ENCODE measurements at places on chromosomes 4 and X. TPM values are rescaled to one million over a fixed set of nuclear protein-coding genes. Genes with fewer than 3 reads are reported as not detected.
A peak's percentile ranks its signal among the peaks of the same experiment; 100 is the strongest.

GRCh38 chr4:15425520-15425919, 2.3 kb upstream of the C1QTNF7 start:
- ATAC-seq = no peak

DNA sequence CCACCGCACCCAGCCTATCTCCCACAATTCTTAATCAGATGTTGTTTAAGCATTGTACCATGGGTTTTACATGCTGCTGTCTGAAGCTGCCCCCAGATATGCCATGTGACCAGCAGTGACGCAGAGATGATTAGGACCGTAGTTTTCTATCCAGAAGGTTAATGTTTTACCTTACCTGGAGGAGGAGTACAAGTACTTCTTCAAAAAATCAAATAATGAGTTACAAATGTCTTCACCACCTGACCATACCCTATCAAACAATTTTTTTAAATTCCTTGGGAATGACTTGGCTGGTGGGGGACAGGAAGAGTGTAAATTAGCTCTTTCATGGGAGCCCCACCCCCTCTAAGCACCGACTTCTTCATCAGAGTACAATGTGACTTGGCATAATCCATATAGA, 16.2 kb upstream of the SGMS2 start:
- no peak for ATAC-seq

DNA sequence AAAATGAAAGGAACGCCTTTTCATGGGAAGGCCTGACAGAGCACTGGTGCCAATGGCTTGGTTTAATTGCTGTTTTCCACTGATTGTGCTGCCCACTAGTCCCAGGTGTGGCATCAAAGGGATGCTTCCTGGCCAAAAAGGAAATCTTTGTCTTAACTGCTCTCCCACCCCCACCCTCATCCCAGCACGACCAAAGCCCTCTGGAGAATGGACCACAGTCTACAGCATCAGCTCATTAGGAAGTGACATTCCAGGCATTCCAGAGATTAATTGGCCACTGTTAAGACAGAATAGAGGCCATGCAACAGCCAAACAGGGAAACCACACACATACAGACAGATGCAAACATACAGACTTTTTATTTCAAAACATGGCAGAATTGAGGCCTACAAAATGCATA, 143.2 kb downstream of the LHFPL1 start:
- no peak for ATAC-seq

GRCh38 chr4:20430259-20430941, 178.7 kb downstream of the SLIT2 start:
- ATAC-seq = no peak

DNA sequence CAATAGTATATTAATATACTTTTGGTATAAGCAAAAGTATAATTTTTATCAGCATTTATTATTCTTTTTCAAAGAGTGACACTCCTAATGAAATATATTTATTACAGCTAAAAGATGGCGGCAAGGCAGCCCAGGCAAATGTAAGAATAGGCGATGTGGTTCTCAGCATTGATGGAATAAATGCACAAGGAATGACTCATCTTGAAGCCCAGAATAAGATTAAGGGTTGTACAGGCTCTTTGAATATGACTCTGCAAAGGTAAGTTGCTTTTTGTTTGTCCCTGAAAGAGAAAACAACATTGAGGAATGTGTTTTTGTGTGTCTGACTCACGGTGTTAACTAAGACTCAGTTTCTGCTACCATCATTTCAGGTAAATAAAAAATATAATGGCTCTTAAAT, 71.9 kb downstream of the PDLIM5 start:
- peak; percentile 90 for ATAC-seq

The IL21 gene
- total RNA-seq = 0.41 TPM

The GK gene
- 9.2 TPM for total RNA-seq

DNA sequence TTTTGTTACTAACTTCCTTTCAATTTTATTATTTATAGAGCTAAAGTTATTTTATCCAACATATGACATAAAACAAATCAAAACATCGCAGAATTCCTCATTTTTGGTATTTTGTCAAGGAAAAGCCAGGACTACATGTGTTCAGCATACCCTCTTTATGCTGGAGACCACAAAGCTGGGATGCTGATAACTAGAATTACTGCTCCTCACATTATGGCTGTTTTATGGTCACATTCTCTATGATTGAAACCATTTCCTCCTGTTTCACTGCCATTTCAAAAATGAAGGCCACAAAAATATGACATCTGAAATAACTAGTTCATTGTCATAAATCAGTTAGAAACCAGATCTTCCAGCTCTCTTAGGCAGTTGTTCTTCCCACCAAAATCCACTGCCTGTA, 41.7 kb downstream of the KLHL34 start:
- ATAC-seq = no peak

DNA sequence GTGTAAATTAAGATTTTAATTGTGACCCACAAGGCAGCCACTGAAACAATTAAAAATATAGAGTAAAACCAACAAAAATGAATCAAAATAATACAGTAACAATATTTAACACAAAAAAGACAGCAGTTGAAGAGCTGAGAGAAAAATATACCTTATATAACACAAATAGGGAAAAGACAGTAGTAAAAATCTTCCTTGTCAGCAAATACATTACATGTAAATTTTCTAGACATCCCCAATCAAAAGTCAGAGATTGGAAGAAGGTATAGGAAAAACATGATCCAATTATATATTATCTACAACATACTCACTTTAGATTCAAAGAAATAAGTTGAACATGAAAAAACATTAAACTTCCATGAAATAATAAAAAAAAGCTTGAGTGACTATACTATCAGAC, 330.8 kb downstream of the UBE2NL start:
- no peak for ATAC-seq

DNA sequence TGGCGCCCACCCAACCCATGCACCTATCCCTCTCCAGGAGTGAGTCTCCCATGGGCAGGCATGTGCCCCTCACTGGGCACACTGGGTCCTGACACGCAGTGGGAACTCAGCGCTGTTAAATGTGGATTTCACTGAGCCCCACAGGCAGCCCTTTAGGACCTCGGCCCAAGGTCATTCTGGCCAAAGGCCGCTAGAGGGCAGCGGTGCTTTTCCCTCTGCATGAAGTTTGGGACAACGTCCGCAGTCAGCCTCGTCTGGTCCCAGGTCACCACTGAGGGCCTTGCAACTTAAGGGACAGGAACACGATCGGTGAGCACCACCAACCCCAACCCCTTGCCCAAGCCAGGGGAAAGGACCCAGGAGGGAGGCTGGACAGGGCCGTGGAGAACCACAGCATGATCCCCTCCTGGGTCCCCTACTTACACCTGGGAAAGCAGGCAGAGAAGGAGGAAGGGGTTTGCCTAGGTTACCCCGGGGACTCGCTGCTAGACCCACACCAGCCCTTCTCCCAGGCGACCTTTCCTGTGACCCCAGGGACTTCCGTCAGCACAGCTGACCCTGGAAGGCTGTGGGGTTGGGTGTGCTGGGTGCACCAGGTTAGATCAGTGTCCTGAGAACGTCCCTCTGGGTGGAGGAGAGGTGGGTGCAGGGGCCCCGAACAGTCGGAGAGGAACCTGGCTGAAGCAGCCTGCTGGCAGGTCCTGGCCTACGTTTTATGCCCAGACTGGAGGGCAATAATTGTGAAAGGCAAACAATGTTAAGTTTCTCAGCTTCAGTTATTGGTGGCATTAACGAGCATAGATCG, 24.0 kb downstream of the CYTL1 start:
- ATAC-seq = peak; percentile 85

The DGAT2L6 gene
- not detected for total RNA-seq

DNA sequence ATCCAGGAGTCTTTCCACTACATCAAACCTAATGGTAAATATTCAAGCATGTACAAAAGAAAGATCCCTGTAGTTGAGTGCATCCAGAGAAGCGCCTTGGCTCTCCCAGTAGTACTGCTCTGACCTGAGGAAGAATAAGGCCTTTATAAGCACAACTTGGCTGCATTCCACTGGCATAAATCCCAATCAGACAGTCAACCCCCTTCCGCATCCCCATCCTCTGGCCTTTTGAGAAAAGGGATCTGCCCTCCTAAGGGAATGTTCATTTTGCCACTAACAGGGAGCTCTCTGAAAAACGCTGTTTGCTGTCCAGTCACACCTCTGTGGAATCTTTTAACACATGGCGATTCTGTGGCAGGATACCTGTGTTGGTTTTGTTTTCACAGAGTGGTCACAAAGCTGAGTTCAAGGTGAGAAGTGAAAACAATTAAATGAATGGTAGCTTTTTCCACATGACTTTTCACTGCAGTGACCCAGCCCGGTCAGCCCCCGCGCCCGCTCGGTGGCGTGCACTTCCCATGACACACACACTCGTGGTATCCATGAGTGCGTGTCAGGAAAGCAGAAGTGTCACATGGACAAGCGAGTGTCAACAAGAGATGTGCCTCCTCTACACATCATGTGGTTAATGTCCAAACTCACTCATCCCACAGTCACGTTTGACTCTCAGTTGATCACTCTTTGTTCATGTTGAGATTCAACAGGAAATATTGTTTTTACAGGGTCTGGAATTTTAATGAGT, 112.2 kb upstream of the ENPP6 start:
- ATAC-seq = peak; percentile 40

GRCh38 chr4:84531689-84532088, 32.6 kb upstream of the NKX6-1 start:
- ATAC-seq = no peak

DNA sequence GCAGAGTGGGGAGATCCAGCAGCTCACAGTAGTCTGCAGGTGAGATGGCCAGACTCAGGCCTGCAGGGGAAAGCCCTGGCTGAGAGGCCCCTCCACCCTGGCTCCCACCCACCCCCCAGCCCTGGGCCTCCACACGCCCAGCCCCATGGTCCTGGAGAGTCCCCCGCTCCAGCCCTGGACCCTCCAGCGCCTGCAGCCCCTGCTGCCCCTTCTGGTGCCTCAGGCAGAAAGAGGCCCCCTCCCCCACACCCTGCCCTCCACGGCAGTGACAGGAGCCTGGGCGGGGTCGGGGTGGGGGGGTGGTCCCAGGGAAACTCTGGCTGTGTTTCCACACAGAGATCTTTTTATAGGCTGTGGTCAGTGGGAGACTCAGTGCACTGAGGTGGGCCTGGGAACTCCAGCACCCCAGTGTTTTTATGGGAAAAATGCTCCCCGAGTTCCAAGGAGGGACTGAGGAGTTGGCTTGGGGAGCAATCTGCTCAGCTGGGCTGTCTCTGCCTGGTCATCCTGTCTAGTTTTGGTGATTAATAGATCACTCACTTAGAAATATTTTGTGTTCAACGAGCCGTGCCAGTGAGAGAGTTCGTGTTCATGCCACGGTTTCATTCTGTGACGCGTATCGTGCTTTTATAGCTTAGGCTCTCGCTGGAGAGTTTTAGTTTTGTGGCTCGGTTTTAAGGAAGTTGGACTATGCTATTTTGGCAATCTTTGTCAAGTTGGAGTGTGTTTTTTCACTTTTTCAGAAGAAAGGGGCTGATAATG, 53.1 kb upstream of the HGFAC start:
- ATAC-seq = peak; percentile 70

The DRD5 gene
- total RNA-seq = 0.06 TPM

DNA sequence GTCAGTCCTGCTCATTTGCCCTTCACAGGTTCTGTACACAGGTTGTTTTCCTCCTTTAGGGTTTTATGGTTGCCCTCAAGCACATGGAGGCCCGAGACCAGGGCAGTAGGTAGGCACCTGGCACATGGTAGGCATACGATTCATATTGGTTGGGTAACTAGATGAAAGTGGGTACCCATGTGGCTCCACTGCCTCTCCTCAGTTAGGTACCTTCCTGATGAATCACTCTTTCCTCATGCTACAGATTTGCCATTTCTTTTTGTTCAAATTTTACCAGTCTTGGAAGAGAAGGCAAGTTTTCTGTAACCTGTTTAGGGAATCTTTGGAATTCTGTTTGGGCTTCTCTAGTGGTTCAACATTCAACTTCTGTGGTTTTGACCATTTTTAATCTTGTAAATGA, 121.3 kb downstream of the FHIP1A start:
- no peak for ATAC-seq

The INTU gene
- total RNA-seq = 13.2 TPM

- ATAC-seq = no peak
Measured at GRCh38 chrX:68238568-68238967, 194.7 kb downstream of the OPHN1 start.

The GABRE gene
- total RNA-seq = 0.62 TPM

- ATAC-seq = no peak
Measured at GRCh38 chr4:102843938-102844337, 16.6 kb upstream of the UBE2D3 start.

The BEX3 gene
- total RNA-seq = 292 TPM

DNA sequence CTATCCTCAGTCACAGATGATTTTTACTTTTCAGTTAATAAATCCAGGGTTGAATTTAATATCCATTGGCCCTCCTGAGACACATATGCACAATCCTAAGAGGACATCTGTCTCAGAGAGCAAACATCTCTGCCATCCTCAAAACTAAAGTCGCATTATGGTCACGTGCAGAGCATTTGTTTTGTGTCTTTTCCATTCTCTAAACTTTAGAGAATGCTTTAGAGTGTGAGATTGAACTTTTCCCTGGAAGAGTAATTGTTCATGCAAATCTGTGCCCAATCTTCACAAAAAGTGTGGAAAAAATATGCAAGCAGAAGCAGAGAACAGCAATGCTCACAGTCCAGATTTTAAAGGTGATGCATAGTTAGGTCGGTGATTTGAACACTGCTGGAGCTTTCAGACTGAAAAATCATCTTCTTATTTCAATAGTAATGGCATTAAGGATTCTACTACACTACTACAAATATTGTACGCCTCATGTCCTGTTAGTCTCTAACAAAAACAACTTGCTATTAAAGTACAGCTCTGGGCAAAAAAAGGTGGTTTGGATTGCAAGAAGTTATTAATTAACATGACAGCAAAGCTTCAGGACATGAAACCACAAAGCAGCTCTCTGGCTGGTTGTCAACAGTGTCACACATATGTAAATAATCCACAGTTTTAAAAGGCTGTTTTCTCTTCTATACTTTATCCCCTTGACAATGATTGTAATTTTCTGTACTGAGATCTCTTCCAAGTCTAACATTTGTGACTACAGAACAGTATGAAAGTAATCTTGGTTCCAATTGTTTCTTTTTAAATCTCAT, 19.9 kb downstream of the DCHS2 start:
- ATAC-seq = peak; percentile 67

The CCKAR gene
- 0.16 TPM for total RNA-seq

The MAGEA11 gene
- total RNA-seq = 2.5 TPM

The HSFX4 gene
- 0.22 TPM for total RNA-seq

DNA sequence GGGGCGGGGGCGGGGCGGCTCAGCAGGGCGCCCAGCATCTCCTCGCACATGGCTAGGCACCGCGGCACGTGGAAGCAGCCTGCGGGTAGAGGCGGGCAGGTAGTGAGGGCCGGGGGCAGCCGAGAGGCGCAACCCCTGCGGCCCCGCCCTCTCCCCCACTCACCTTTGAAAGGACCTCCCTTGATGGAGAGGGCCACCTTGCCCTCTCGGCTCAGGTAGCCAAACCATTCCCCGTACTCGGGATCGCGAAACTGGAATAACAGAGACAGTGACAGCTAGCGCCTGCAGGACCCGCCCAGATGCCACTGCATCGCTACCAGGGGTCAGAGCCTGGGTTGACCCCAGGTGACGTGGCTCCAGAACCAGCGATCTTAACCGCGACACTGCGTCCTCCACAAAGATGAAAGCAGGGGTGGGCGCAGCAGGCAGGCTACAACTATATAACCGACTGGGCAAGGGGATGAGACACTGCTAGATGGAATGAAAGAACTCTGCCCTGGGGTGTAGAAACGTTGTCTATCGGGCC, 552 bp upstream of the NAA10 start:
- ATAC-seq = no peak

- ATAC-seq = no peak
Measured at GRCh38 chr4:78629991-78630541, 78.5 kb downstream of the ANXA3 start.

Data from motor neuron (in vitro differentiated cells).